NCI-H1417 treated with DMSO at 0.1 percent for 48 hours (cell line): ENCODE measurements at places on chromosomes 6 and 20.

- DNase-seq, result peak; percentile 73
These were observed at the start of gene TPMT for GRCh38 chr6:18154507-18155149. TPMT (minus strand) TSS chr6:18155077; CDS start chr6:18149127, 5,950 bp downstream.

GRCh38 chr6:125245523-125246264 lies 56.1 kb downstream of the HDDC2 start:
- peak; percentile 5 for DNase-seq

- DNase-seq, result no peak
These were observed 167.1 kb upstream of the ZNF337 start for GRCh38 chr20:25863536-25864325.

GRCh38 chr20:44185574-44185973 lies 1.4 kb downstream of the JPH2 start:
- no peak for DNase-seq
